T-helper 17 cell (primary cell): ENCODE measurements at places on chromosomes 13 and 19.

DNA sequence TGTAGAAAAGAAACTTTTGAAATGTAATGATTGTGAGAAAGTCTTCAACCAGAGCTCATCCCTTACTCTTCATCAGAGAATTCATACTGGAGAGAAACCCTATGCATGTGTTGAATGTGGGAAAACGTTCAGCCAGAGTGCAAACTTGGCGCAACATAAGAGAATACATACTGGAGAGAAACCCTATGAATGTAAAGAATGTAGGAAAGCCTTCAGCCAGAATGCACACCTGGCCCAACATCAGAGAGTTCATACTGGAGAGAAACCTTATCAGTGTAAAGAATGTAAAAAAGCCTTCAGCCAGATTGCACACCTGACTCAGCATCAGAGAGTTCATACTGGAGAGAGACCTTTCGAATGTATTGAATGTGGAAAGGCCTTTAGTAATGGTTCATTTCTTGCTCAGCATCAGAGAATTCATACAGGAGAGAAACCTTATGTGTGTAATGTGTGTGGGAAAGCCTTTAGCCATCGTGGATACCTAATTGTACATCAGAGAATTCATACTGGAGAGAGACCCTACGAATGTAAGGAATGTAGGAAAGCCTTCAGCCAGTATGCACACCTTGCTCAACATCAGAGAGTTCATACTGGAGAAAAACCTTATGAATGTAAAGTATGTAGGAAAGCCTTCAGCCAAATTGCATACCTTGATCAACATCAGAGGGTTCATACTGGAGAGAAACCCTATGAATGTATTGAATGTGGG lies 19.3 kb downstream of the ZNF583 start:
- no peak for DNase-seq

GRCh38 chr13:50894012-50894411 lies 15.6 kb upstream of the RNASEH2B start:
- no peak for DNase-seq

DNA sequence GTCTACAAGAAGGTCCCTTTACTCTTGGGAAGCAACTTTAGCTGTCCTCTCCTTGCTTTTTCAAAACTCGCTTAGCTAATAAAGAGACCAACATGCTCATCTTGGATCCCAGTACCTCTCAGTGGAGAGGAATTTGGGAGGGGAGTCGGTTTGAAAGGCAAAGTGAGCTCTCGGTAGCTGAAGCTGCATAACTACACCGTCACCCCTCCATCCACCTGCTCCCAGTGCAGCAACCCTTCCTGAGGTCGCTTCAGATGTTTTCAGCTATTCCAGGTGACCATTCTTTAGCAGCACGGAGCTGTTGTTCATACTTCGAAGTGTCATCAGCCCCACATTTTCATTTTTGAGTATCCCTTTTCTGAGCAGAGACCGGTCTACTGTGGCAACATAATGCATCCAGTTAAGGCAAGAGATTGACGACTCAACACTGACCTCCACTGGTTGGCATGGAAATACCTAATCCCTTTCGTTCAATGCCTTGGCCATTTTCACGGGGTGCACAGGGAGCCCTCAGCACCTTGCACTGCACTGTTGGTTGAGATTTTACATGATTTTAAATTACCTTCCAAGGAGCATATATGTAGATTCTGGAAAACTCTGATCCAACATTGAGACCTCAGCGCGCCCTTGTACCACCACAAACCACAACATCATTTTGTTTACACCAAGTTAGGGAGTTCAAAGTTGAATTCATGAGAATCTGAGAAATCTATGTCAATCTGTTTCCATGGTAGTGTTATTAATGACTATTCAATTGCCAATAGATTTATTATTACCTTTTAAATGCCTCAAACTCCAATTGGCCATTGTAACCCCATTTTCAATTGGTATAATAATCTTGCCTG lies 42.2 kb downstream of the DLEU7 start:
- peak; percentile 16 for DNase-seq

- no peak for DNase-seq
Measured at GRCh38 chr19:37928527-37929286, 21.7 kb downstream of the SIPA1L3 start.

DNA sequence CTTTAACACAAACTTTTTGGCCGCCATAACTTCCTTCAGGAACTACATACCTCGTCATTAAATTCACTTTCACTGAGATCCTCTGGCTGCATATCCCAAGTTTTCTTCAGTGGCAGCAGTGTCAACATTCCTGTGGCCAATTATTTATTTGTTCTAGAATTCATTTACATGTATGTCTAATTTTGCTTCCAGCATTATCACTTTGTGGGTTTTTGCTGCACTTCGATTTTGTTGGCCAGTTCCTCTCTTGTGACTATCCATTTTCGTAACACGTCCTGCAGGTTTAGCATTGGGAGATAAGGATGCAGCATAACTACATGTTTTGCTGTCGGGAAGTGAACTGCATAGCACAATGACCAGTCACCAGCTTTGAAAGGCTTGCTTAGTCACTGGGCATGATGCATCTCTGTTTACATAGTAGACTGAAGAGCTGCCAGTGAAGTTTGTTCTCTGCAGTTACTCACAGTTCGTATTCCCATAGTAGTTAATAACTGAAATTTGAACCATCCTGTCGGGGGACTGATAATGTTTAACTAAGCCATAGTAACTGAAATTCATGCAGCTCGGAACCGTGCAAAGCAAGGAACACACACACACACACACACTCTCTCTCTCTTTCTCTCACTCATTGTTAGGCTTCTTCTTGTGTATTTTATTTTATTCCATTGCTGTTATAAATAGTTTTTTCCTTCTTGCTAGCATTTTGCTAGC lies 28.3 kb downstream of the ZNF507 start:
- DNase-seq = no peak

DNA sequence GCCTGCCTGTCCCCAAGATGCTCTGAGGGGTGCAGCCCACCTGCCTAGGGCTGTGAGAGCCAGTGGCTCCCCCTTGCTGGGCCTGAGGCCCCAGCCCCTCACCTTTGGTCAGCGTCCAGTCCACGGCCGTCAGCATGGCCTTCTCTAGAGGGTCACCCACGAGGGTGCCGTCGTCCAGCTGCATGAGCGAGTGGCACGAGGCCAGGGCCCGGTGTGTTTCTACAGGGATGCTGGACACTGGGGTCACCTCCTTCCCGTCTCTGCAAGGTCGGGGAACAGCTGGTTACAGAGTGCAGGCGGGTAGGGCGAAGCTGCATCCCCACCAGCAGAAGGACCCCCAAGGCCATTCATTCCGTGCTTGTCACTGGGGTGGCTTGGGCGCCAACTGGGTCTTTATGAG lies 9.0 kb downstream of the ATP13A1 start:
- DNase-seq = no peak

- DNase-seq = no peak
Measured at GRCh38 chr13:106850973-106851650, 283.2 kb upstream of the ARGLU1 start.

GRCh38 chr13:99962242-99962641 lies 9.3 kb downstream of the ZIC5 start:
- DNase-seq = no peak

DNA sequence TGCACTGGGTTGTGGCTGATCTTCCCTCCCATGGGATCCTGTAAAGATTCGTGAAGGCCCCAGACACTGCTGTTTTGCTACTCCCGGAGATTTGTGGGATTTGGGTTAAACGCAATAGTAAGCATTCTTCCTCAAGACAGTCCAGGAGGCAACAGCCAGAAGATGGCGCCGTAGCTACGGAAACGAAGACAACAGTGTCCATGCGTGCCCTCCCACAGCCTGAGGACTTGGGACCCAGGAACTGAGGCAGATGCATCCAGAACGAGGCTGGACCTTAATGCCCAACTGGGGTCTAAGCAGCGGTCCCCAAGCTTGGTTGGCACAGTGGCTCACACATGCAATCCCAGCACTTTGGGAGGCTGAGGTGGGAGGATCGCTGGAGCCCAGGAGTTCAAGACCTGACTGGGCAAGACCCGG lies 57.6 kb upstream of the ZNF507 start:
- DNase-seq = no peak

DNA sequence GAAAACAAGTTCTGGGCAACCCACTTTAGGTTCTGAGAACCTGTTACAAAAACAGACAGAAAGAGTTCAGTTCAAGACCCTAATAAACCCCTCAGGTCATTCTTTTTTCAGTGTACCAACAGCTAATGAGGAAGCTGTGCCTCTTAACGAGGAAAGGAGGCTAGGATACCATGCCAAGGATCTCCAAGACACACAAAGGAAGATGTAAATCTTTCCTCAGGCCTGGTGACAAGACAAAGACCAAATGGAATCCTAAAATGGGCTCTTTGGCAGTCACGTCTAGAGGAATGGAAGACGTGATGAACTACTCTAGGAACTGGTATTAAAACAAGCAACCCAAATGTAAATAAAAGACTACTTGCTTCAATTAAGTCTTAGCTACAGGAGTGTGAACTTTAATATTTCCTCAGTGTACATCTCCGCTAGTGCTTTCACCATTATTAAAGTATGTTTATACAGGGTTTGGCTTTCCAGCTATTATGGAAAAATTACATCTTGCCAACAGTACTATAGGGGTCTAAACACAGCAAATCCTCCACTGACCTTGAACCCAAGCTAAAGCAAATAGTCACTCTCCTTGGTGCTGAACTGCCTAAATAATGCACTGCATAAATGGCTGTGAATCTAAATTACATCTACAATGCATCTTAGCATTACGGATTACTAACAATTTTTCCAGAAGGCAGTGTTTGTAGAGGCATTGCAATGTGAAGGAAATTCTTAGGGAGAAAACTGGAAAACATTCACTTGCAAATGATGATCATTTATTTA lies 42.3 kb downstream of the ENOX1 start:
- no peak for DNase-seq

DNA sequence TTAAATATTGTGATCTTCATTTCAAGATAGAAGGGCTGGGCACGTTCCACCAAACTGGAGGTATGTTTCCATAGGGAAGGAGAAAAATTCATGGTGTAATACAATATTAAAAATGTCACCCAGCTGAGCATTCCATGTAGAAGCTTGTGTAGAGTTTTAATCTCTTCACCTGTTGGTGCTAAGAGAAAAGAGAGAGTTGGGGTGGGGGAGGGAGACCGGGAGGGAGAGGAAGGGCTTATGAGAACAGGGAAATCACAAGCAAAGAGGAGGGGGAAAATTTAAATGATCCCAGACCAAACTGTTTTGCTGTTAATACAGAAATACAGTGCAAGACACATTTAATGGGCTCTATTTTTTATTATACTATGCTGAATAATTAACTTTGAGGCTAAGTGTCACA lies 345.8 kb downstream of the ZNF536 start:
- DNase-seq = no peak

DNA sequence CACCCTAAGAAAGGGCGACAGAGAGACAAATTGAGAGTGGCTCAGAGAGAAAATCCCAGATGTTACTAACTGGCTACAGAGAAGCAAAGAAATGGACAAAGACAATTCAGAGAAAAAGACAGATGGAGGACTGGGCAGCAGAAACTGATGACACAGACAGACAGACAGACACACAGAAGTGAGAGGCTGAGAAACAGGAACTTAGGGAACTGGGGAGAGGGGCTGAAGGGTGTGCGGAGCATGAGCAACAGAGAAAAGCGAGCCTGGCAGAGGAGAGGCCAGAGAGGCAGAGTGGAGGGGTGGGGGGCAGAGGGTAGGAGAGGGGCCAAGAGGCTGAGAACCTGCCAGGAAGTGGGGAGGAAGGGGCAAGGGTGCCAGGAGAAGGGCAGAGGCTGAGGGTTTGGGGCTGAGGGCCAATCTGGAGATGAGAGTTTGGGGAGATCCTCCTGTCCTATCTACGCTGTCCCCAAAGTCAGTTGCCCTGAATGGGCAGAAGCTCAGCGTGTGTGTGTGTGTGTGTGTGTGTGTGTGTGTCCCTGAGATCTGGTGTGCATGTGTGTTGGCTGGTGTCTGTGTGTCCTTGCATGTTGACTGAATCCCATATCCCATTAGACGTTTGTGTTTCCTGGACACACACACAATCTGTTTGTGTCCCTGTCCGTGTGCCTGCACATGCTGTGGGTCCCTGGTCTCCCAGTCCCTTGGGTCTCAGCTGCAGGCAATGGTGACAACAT lies 5.6 kb upstream of the ERFL start:
- no peak for DNase-seq

DNA sequence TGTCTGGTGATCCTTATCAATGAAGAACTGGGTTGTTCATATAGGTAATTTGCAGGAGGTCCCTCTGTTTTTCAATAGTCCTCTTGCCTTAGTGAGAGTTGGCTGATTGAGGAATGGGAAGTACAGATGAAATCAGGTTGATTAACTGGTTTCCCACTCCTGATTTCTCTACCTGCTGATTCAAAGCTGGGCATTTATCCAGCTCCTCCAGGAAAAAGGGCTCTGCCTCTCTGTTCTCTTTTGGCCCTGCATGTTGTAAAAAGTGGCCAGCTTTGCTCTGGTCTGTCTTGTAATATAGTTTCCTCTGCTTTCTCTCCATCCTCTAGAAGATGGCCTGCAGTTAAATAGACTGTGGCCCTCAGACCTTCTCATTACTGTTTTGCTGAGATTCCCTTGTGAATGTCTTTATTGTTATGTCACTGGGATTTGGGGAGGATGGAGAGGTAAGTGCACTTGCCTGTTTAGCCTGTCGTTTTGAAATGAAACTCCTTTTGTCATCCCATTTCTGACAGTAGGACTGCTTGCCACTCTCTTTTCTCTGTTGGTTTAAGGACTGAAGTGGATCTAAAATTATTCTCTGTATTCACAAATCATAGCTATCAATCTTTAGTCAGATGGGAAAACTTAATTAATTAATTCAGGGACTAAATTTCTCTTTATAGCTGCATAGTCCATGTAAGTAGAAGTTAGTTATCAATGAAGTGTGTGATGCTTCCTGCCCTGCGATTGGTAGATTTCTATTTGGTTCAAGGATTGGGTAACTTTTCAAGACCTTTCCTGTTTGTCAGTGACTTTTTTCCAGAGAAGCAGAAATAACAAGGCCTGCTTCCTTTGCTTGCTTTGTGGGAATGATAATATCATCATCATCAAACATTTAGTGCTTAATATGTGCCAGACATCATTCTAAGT lies 28.5 kb downstream of the GARRE1 start:
- no peak for DNase-seq

DNA sequence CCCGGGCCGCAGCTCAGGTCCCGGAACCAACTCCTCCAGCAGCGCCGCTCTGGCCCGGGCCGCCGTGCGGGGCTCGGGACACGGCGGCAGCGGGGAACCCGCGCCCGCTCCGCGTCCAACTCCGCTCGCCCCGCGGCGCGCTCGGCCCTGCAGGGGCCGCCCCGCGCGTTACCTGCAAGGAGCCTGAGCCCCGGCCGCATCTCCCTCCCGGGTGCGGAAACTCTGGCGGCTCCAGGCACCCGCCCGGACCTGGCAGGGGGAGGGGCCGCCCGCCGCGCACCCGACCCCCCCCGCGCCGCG lies at the start of gene TMTC4:
Gene TMTC4 (minus strand): TSS at position 224 of the 300 bp plus-strand sequence. CDS start 4,433 bp downstream, outside the sequence.
- no peak for DNase-seq

GRCh38 chr13:89755729-89756492 lies 1591.6 kb upstream of the MIR17HG start:
- DNase-seq = no peak

DNA sequence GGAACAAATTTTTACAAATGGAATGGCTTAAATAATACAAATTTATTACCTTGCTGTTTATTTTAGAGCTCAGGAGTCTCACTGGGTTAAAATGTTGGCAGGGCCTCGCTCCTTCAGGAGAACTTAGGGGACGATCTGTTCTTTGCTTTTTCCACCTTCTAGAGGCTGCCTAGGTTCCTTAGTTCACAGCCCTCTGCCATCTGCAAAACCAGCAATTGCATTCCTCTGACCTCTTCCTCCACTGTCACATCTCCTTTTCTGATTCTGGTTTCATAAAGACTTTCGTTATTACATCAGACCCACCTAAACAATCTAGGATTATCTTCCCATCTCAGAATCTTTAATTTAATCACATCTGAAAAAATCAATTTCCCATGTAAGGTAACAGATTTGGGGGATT lies 249.6 kb upstream of the SPRY2 start:
- no peak for DNase-seq

- no peak for DNase-seq
Measured at GRCh38 chr13:39527961-39528660, 74.9 kb downstream of the LHFPL6 start.
